ENCODE measurements at places on chromosomes 5 and 9.

DNA sequence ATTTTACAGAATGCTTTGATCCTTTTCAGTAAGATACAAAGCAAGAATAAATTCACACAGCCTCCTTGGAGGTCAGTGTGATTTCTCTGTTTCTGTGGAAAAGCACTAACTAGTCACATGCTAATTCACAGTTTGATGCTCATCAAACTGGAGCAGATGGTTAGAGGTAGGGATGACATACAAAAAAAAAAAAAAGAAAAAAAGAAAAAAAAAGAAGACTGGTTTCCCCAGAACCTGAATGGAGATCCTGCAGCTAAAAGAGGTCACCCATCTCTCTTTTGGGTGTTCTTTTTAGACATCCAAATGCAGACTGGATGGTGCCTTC lies 123.7 kb upstream of the ANKRD55 start:
- no peak for DNase-seq

GRCh38 chr5:149999866-150000255 lies 593 bp downstream of the TIGD6 start:
- DNase-seq = no peak

- peak; percentile 56 for DNase-seq
Measured at GRCh38 chr9:101458963-101459631, 23.5 kb upstream of the ALDOB start.

DNA sequence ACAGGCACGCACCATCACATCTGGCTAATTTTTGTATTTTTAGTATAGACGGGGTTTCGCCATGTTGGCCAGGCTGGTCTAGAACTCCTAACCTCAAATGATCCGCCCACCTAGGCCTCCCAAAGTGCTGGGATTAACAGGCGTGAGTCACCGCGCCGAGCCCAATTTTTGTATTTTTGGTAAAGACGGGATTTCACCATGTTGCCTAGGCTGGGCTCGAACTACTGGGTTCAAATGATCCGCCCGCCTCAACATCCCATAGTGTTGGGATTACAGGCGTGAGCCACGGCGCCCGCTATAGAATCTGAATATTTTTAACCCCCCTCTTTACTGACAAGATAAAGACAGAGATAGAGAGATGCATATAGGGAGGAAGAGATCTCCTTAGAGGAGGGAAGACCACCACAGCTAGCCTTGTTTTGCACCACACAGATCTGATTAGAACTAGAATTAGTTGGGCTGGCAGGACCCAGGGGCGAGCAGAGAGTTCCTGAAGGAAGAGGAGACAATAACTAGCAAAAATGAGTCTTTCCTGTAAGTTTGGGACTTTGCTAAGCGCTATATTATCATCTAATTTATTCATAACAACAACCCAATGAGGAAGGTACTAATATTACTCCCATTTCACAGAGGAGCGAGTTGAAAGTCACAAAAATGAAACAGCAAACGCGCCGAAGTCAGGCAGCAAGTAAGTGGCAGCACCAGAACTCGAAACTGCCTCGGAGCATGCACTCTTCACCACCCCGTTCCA lies 1.5 kb upstream of the ANKHD1 start:
- DNase-seq = no peak

DNA sequence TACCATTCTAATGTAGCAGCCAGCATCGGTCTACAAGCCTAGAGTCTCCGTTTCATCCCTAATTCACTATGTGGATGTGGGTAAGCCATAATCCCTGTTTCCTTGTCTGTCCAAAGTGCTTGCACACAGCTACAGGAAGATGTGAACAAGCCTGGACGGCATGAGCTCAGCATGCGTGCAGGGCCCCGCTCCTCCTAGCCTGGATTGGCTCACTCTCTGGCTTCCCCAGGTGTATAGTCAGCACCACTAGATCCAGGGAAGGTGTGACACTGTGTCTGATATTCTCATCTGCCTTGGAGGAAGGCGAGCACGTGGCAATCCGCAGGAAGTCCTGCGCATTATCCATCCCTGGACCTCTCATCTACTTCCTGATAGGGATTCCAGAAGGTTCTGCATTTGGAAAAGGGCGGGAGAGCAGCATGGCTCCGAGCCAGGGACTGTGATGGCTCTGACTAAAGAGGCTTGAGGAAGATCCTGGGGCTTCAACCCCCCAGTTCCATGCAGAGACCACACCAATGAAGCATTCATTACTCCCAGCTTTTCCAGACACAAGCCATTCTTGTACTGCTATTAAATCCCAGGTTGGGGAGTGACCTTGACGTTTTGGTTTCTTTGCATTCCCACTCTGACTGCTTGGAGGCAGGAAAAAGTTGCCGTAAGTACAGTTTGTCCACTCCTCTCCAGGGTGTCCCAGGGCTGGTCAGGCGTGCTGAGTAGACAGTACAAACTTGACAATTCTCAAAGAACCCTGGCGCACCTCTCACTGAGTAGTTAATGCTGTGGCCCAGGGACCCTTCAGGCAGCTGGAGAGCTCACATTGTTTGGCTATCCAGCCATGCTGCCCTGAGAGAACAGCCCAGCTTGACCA lies 65.6 kb downstream of the PSD2 start:
- no peak for DNase-seq

- DNase-seq = no peak
Measured at GRCh38 chr5:93993161-93993560, 251.8 kb upstream of the POU5F2 start.

GRCh38 chr9:88781628-88782391 lies 209.5 kb upstream of the S1PR3 start:
- DNase-seq = no peak

- DNase-seq = no peak
Measured at GRCh38 chr5:175493726-175494125, 15.4 kb downstream of the SFXN1 start.
